Neuronal stem cell (in vitro differentiated cells): ENCODE measurements at places on chromosomes 1 and 21.
A peak's percentile ranks its signal among the peaks of the same experiment; 100 is the strongest.

DNA sequence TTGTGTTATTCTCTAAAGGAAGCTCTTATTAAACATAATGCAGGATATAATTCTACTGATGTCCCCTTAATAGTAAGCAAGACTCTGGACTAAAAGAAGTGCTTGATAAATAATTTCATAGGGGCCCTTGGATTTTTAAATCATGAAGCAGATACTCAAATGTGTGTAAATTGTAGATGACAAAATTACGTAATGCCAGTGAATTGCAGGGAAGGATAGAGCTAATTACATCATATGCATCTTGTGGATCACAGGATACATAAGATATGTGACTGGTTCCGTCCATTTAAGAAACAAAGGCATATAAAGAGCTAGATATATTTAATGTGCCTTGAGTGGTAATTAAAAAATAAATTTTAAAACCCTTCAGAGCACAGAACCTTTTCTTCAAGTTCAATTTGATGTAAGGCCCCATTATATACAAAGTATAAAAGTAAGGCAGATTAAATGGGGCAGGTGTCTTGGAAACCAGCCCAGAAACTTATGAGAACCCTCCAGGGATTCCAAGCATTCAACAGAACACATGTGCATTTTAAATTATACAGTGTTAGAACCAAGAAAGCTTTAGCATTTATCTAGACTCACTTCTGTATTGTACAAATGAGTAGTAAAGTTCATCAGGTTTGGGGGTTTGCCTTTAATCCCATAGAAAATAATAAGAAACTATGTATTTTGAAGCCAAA lies 190.4 kb downstream of the NCAM2 start:
- no peak overlapping the region for H3K4me3 ChIP-seq
- H3K27me3 ChIP-seq: no peaks in the 10 kb centered on the region
- H3K36me3 ChIP-seq: no peaks in the 10 kb centered on the region
- H3K4me1 ChIP-seq: no peaks in the 10 kb centered on the region

- no peaks in the 10 kb centered on the region for H3K36me3 ChIP-seq
- no peak overlapping the region for H3K27ac ChIP-seq
- H3K27me3 ChIP-seq: peaks cover 30% of the 10 kb centered on the region
- H3K4me1 ChIP-seq: peaks cover 4% of the 10 kb centered on the region
Measured at GRCh38 chr1:50329332-50329932, 93.8 kb downstream of the DMRTA2 start.

- no peak overlapping the region for H3K27ac ChIP-seq
- DNase-seq: no peak
- H3K27me3 ChIP-seq: no peaks in the 10 kb centered on the region
- H3K4me1 ChIP-seq: no peaks in the 10 kb centered on the region
- peaks cover 20% of the 10 kb centered on the region for H3K36me3 ChIP-seq
Measured at GRCh38 chr1:42240966-42241755, 76.6 kb upstream of the GUCA2A start.

DNA sequence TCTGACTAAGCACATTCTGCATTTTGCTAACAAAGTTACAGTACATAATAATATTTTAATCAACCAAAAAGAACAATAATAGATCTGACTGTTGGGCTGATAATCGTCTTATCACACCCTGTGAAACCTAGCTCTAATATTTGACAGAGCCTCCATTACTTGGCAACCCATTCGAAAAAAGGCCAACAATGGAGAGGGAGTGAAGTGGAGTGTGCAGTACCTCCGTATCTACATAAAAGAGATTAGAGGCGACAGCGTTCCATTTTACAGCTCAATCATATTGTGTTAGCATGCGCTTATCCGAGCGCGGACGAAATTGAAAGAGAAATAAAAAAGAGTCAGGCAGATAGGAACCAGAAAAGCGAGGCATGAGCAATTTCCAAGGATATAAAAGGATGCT lies 137.3 kb upstream of the USH2A start:
- no peak for DNase-seq
- no peak overlapping the region for H3K4me3 ChIP-seq
- H3K4me1 ChIP-seq: peaks cover 3% of the 10 kb centered on the region
- H3K27me3 ChIP-seq: no peaks in the 10 kb centered on the region
- no peaks in the 10 kb centered on the region for H3K36me3 ChIP-seq

GRCh38 chr1:28190996-28191645 lies 14.6 kb upstream of the PTAFR start:
- no peak overlapping the region for H3K4me3 ChIP-seq
- no peaks in the 10 kb centered on the region for H3K36me3 ChIP-seq
- no peak overlapping the region for H3K27ac ChIP-seq
- no peaks in the 10 kb centered on the region for H3K27me3 ChIP-seq
- DNase-seq: no peak

- no peaks in the 10 kb centered on the region for H3K4me1 ChIP-seq
- no peaks in the 10 kb centered on the region for H3K27me3 ChIP-seq
- H3K36me3 ChIP-seq: peaks cover 11% of the 10 kb centered on the region
- no peak overlapping the region for H3K4me3 ChIP-seq
Measured at GRCh38 chr1:32549616-32550015, 10.4 kb downstream of the ZBTB8A start.

GRCh38 chr21:33197496-33197895 lies 32.2 kb upstream of the IFNAR2 start:
- no peaks in the 10 kb centered on the region for H3K36me3 ChIP-seq
- H3K4me1 ChIP-seq: no peaks in the 10 kb centered on the region
- peaks cover 7% of the 10 kb centered on the region for H3K27me3 ChIP-seq
- no peak for DNase-seq
- no peak overlapping the region for H3K4me3 ChIP-seq

DNA sequence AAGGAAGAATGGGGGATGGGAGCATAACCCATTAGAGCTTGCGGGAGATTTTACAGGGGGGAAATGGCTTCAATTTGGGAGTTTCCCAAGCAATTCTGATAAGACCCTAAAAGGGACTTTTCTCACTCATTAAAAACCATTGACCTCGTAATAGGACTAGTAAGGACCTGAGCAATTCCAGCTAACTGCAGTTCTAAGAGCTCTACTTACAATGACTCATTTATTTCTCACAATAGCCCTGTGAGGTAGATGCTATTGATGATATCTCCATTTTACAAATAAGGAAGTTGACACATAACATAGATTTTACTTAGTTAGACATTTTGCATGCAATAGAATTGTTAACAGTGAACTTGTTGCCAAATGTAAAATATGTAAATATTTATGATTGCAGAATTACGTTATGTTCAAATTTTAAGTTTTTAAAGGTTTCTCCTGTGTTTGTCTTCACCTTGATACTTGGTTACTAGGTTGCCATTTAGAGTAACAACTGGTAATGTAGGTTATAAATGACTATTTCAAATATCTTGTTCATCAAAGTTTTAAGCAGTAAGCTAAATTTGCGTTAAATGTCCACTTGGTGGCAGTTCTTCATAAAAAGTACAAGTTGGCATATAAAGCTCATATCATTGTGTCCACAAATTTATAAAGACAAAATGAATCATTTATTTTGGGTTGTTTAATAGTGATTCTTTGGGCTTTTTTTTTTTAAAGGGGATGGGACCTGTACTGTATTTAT lies 182.0 kb downstream of the PLA2G4A start:
- no peaks in the 10 kb centered on the region for H3K27me3 ChIP-seq
- no peak overlapping the region for H3K27ac ChIP-seq
- no peaks in the 10 kb centered on the region for H3K4me1 ChIP-seq
- no peak overlapping the region for H3K4me3 ChIP-seq

GRCh38 chr21:16116069-16116468 lies 386.3 kb downstream of the USP25 start:
- no peak for DNase-seq
- no peaks in the 10 kb centered on the region for H3K27me3 ChIP-seq
- H3K4me3 ChIP-seq: no peak overlapping the region
- H3K4me1 ChIP-seq: no peaks in the 10 kb centered on the region
- no peaks in the 10 kb centered on the region for H3K36me3 ChIP-seq

GRCh38 chr1:68113966-68114365 lies 63.5 kb upstream of the DIRAS3 start:
- H3K27me3 ChIP-seq: no peaks in the 10 kb centered on the region
- DNase-seq: no peak
- no peak overlapping the region for H3K27ac ChIP-seq

- H3K27ac ChIP-seq: no peak overlapping the region
- DNase-seq: no peak
- no peak overlapping the region for H3K4me3 ChIP-seq
- H3K4me1 ChIP-seq: no peaks in the 10 kb centered on the region
- H3K36me3 ChIP-seq: no peaks in the 10 kb centered on the region
Measured at GRCh38 chr1:110200666-110201065, 9.4 kb upstream of the KCNC4 start.

GRCh38 chr1:30126848-30127247 lies 596.5 kb downstream of the MATN1 start:
- H3K36me3 ChIP-seq: no peaks in the 10 kb centered on the region
- H3K27me3 ChIP-seq: no peaks in the 10 kb centered on the region
- H3K4me1 ChIP-seq: no peaks in the 10 kb centered on the region
- no peak overlapping the region for H3K4me3 ChIP-seq
- no peak for DNase-seq
- no peak overlapping the region for H3K27ac ChIP-seq

- H3K27me3 ChIP-seq: no peaks in the 10 kb centered on the region
- H3K36me3 ChIP-seq: no peaks in the 10 kb centered on the region
- no peak overlapping the region for H3K4me3 ChIP-seq
- H3K4me1 ChIP-seq: no peaks in the 10 kb centered on the region
Measured at GRCh38 chr1:177585302-177586220, 384.3 kb downstream of the SEC16B start.

DNA sequence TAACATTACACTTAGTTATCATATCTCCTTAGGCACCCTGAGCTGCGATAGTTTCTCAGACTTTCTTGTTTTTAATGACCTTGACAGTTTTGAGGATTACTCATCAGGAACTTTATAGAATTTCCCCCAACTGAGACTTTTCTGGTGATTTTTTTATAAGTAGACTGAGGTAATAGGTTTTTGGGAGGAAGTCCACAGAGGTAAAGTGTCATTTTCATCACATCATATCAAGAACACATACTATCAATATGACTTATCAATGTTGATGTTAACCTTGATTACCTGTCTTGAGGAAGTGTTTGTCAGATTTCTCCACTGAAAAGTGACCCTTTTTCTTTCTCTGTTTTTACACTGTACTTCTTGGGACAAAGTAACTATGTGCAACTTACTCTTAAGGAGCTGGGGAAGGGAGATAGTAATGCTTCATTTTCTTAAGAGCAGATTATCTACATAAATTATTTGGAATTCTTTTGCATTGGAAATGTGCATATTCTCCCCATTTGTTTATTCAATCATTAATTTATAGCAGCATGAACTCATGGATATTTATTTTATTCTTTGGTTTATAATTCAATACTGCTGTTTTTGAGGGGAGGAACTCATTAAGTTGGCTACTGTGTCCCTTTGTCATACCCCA lies 72.8 kb upstream of the HSD17B7 start:
- no peaks in the 10 kb centered on the region for H3K4me1 ChIP-seq
- no peak overlapping the region for H3K4me3 ChIP-seq
- H3K36me3 ChIP-seq: no peaks in the 10 kb centered on the region
- no peak overlapping the region for H3K27ac ChIP-seq

DNA sequence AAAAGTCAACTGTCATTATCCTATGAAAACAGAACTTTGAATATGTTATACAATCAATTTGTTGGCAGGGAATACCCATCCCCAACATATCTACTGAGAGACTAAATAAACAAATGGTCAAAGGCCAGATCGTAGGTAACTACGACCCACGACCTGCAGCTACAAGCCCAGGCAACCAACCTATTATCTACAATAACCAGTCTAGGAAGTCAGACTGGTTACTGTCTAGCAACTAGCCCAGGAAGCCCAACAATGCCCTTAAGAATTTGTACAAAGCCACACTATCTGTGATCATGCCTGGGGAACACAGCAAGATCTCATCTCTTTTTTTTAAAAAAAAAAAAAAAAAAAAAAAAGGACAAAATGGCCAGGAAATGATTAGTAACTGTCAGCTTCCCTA lies 58.7 kb downstream of the SMYD3 start:
- no peaks in the 10 kb centered on the region for H3K4me1 ChIP-seq
- no peak overlapping the region for H3K4me3 ChIP-seq
- no peaks in the 10 kb centered on the region for H3K27me3 ChIP-seq
- no peak overlapping the region for H3K27ac ChIP-seq

DNA sequence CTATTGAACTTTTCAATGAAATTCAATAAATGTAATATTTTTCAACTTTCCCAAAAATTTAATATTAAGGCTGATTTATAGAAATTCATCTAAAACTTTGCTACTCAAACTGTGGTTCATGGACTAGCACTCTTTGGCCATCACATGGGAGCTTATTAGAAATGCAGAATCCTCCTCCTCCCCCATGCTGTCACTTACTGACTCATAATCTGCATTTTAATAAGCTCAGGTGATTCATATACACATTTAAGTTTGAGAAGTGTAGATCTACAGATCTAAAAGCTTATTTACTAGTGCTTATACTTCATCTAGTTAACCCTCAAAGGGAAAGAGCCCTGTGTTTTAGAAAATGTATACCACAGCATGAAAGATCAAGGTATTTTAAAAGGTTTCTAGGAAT lies 84.3 kb downstream of the HS2ST1 start:
- H3K4me3 ChIP-seq: no peak overlapping the region
- no peak overlapping the region for H3K27ac ChIP-seq

GRCh38 chr1:24619376-24619775 lies 23.7 kb upstream of the SRRM1 start:
- no peaks in the 10 kb centered on the region for H3K27me3 ChIP-seq
- H3K4me3 ChIP-seq: no peak overlapping the region
- DNase-seq: no peak
- peaks cover 2% of the 10 kb centered on the region for H3K4me1 ChIP-seq

DNA sequence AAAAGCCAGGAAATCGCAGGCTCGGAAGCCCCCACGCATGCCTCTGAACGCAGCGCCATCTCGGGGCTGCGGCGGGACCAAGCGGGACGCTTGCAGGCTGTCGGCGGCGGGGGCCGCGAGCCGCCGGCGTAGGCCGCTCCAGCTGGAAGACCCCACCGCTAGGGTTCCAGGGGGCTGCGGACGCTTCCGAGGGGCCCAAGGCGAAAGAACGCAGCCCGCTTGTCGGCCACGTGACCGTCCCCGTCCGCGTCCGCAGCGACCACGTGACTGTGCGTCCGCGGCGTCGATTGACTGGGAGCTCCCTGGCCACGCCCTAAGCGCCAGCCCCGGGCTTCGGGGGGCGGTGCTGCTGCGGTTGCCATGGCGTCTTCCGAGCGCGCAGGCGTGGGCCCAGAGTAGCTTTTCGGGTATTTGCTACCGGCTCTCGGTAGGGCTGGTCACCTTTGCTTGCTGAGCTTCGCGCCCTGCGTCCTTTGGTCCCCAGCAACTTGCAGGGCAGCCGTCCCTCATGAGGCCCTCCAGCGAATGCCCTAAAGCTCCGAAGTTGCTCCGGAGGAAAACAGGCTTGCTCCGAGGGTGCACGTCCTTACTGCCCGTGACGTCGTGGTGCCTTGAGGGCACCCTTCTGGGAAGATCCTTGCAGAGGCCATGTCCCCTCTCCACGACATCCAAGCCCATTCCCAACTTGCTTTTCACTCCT lies 197.2 kb downstream of the DYRK1A start:
- H3K27me3 ChIP-seq: peaks cover 5% of the 10 kb centered on the region
- peak overlapping the region; percentile 69 for H3K27ac ChIP-seq
- no peaks in the 10 kb centered on the region for H3K36me3 ChIP-seq
- peaks cover 17% of the 10 kb centered on the region for H3K4me1 ChIP-seq
- H3K4me3 ChIP-seq: peak overlapping the region; percentile 73
